ENCODE measurements at places on chromosomes 5 and 9.

GRCh38 chr9:88534456-88535225, at the start of gene NXNL2:
TSS of gene NXNL2 (plus strand) at chr9:88535178. CDS start at chr9:88535435, 257 bp downstream.
- H3K4me1 ChIP-seq = peaks cover 13% of the 10 kb centered on the region
- no peaks in the 10 kb centered on the region for H3K27me3 ChIP-seq
- peak within 1 kb of the TSS; percentile 85 for H3K4me3 ChIP-seq

GRCh38 chr5:40074826-40075225, 604.9 kb upstream of the PTGER4 start:
- H3K27me3 ChIP-seq = no peaks in the 10 kb centered on the region
- H3K36me3 ChIP-seq = no peaks in the 10 kb centered on the region
- H3K4me3 ChIP-seq = no peak overlapping the region
- DNase-seq = no peak
- H3K27ac ChIP-seq = no peak overlapping the region

DNA sequence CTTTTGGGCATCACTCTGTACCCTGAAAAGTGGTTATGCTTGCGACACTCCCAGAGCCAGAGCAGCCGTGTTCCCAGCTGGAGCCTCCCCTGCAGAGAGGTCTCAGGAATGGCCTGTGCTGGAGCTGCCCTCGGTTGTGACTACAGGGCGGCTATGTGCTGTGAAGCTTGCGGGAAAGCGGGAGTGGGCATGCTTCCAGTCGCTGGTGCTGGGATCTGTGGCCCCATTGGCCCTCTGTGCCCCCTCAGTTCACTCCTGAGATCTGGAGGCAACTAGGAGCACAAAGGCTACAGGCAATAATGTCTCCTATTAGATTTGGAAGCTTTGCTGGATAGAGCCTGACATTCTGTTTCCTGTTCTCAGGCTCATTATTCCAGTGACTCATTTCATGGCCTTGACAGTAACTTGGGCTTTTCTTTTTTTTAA, 56.9 kb downstream of the GPR107 start:
- H3K27me3 ChIP-seq = no peaks in the 10 kb centered on the region
- no peak for DNase-seq
- no peak overlapping the region for H3K4me3 ChIP-seq
- no peaks in the 10 kb centered on the region for H3K4me1 ChIP-seq
- H3K36me3 ChIP-seq = peaks cover 4% of the 10 kb centered on the region

DNA sequence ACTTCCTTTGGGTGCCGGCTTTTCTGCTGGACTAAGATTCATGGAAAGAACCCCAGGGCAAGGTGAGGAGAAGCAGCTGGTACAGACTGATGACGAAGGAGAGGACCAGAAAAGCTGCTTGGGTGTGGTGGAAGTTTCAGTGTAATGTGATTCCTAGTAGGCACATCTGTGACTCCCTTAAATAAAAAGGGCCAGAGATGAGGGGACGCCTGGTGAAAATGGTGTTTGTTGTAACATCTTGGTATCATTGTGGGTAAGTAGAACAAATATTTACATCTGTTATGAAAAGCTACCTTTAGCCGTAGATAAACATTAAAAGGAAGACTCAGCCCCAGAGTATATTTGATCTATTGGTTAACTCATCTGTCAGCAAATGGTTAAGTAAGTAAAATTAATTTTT, 33.8 kb downstream of the OTULINL start:
- no peaks in the 10 kb centered on the region for H3K4me1 ChIP-seq
- no peaks in the 10 kb centered on the region for H3K36me3 ChIP-seq
- no peak overlapping the region for H3K27ac ChIP-seq
- no peak for DNase-seq

- H3K27ac ChIP-seq = no peak overlapping the region
- H3K4me1 ChIP-seq = no peaks in the 10 kb centered on the region
- peaks cover 73% of the 10 kb centered on the region for H3K27me3 ChIP-seq
- no peak overlapping the region for H3K4me3 ChIP-seq
- no peaks in the 10 kb centered on the region for H3K36me3 ChIP-seq
Observed at GRCh38 chr5:128762661-128763306, 202.5 kb upstream of the SLC27A6 start.

Measured in Calu3 (cell line).